ENCODE measurements at places on chromosomes 16 and 17. TPM values are rescaled to one million over a fixed set of nuclear protein-coding genes. Genes with fewer than 3 reads are reported as not detected.

Gene PLD6
- total RNA-seq: 38.3 TPM

Gene ANKS4B
- not detected for total RNA-seq

Gene NUDT7
- 1.4 TPM for total RNA-seq

Gene COPZ2
- total RNA-seq: 2.6 TPM

Gene HBA2
- total RNA-seq: not detected

Gene ZG16
- not detected for total RNA-seq

Gene LITAF
- total RNA-seq: 68.4 TPM

Gene TERB1
- not detected for total RNA-seq

Gene NEUROD2
- not detected for total RNA-seq

Gene TMEM101
- total RNA-seq: 22.5 TPM

Gene ABCC12
- not detected for total RNA-seq

Gene KIF2B
- not detected for total RNA-seq

Gene ZFP90
- total RNA-seq: 12.2 TPM

Gene EPX
- total RNA-seq: not detected

Gene HNF1B
- total RNA-seq: 0.16 TPM

Gene SLC35G6
- not detected for total RNA-seq

Gene KRTAP9-4
- total RNA-seq: not detected

Gene RND2
- 0.13 TPM for total RNA-seq

Gene FBXW10
- total RNA-seq: 0.13 TPM

Gene RHBDL3
- 0.16 TPM for total RNA-seq

Gene ZNF213
- total RNA-seq: 9.8 TPM

Gene GRAP
- 6.0 TPM for total RNA-seq

Gene NPIPB6
- 1.4 TPM for total RNA-seq

Gene MFAP4
- 0.13 TPM for total RNA-seq

Gene SLC2A4
- total RNA-seq: 0.58 TPM

Gene P2RX5
- total RNA-seq: 53.5 TPM

Gene SHCBP1
- total RNA-seq: 8.6 TPM

Gene ASPHD1
- total RNA-seq: 3.2 TPM

Gene ABHD15
- 7.6 TPM for total RNA-seq

Gene NAA38
- 47.5 TPM for total RNA-seq
